ENCODE measurements at places on chromosomes 3 and 15.

GRCh38 chr15:89398896-89399237 is 64.2 kb upstream of the POLG start:
- DNase-seq: no peak

DNA sequence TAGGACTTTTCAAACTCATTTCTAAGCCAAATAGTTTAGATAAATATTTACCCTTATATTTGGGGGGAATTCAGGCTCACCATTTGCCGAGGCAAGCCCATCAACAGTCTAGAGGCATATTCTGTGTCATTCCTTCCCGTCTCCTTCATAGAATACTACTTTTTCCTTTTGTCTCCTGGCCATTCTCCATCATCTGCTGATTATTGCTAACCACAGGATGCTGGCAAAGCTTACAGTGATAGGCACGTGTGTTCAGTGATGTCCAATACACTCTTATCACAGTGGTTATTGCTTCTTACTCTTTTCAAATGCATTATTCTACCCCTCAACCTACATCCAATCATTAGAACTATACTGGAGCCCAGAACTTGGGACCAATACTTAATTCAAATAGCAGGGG is 130.6 kb upstream of the ZBED2 start:
- no peak for DNase-seq

GRCh38 chr3:53865732-53866499 is 16.0 kb downstream of the ACTR8 start:
- DNase-seq: no peak

- no peak for DNase-seq
Observed at GRCh38 chr3:124682263-124682662, 48.0 kb upstream of the UMPS start.

DNA sequence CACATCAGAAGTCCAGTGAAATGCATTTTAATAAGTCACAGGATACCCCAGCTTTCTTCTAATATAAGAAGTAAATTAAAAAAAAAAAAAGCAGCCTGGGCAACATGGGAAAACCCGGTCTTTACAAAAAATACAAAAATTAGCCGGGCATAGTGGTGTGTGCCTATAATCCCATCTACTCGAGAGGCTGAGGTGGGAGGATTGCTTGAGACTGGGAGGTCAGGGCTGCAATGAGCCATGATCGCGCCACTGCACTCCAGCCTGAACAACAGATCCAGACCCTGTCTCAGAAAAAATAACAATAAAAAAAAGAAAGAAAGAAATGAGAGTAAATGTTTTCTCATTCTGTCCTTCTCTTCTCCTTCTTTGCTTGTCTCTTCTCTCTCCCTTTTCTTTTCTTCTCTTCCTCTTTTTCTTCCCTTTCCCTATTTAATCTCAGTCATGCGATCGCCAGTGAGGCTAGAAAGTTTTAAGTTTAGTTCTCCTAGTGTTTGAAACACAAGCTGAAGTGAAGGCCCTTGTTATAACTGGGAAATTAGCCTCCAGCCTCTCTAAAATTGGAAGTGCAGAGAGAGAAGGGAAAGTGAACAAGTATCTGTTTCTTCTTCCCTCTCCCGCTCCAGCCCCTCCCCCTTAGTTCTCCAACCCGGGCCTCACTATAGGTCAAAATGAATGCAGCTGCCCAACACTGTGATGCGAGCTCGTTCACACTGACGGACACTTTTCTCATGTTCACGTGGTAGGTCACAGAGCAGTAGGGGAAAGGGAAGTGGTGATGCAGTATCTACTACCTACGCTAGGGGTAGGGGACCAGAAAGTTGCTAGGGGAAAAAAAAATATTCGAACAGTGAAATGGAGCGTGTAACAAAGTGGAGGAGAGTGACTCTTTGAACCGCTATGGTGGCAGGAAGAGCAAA is 23.5 kb upstream of the TSC22D2 start:
- DNase-seq: no peak

DNA sequence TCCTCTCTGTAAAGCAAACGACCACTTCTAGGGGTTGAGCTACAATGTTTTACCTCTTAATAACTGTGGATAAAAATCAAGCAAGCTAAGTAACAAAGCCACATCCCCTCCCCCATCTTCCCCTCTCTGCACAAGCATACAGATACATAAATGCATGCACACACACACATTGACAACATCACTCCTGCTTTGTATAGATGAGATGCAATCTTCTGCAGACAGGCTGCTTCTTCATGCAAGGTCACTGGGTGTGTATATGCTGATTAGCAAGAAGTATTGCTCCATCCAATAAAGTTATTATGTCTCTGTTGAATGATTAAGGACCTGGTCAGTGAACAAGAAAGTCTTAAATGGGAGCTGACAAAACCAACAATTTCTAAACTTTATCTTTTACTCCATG is 8.8 kb upstream of the ATP11B start:
- no peak for DNase-seq

DNA sequence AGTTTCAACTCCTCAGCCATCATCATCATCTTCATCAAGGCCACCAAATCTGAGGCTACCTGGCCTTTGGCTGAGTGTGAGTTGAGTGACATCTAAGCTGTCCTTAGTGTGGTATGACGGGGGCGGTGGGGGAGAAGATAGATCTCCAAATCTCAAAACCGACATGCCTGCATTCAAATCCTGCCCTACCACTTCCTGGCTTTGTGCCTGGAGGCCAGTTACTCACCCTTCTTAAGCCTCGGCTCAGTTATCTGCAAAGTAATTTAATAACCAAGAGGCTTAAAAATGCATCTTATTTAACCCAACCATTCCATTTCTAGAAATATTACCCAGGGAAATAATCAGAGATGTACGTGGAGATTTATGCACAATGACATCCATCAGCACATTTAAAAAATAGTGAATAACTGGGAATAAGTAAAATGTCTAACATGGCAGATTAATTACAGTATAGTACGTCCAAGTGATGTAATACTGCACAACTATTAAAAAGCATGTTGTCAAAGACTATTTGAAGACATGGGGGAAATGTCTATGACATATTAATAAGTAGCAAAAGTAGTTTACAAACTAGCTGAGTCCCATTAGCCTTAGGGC is 167.4 kb downstream of the NTRK3 start:
- no peak for DNase-seq

GRCh38 chr3:51371943-51372557 is 13.0 kb upstream of the MANF start:
- DNase-seq: no peak

DNA sequence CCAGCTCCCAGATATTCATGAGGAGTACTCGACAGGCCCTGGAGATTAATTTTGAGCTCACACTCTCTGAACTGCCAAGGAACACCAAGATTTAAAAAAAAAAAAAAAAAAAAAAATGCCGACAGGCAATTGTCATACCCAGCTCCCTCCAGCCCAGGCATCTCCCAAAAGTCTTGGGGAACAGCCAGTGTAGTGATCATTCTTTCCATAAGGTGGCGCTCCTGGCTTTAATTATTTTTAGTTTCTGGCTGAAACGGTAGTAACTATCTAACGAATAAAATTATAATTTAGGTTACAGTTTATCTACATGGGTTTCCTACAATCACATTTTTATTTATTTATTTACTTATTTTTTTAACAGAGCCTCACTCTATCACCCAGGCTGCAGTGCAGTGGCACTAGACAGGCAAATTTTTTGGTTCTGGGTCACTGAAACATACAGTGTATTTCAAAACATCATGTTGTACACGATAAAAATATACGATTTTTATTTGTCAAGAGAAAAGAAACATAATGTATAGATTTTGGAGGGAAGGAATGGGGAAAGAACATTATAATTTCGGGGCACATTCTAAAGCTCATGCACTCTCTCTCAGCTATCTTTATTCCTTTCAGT is 157.3 kb downstream of the ADAMTS9 start:
- DNase-seq: no peak

GRCh38 chr3:43606284-43606683 is 15.5 kb downstream of the ANO10 start:
- no peak for DNase-seq
